ENCODE measurements at places on chromosomes 11 and 22.

DNA sequence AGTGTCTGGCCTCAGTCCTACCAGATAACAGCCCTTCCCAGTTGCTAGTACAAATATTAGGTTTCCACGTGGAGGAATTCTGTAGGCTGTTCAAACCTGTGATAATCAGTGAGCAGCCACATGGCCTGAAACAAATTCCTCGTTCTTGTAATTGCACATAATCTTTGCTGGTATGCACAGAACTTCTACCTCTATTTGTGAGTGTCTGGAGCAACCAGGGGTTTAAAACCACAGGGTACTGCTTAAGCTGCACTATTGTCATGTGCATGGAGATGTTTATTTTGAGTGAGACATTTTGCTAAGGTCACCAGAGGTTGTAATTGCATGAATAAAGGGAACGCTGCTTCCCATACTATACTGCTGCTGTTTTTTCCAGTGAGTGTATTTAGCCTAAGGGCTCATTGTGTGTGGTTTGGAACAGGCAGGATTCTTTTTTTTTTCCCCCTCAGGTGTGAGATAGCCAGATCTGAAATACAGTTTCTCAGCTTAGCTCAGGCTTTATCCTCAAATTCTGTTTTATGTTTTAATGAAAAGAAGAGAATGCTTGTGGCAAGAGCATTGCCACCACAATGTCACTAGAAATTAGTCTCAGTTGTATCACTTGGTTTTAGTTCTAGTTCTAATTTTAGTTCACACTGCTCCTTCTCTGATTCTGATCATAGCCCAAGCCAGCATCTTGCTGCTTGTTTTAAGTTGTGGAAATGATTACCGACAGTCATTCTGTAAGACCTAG lies 60.5 kb downstream of the CYB5R2 start:
- DNase-seq, result no peak

GRCh38 chr11:61110255-61111049 lies 8.2 kb downstream of the CD5 start:
- DNase-seq, result no peak

- no peak for DNase-seq
These were observed 643 bp downstream of the CEND1 start for GRCh38 chr11:788953-789940.

GRCh38 chr11:15471895-15472799 lies 357.4 kb downstream of the INSC start:
- no peak for DNase-seq

DNA sequence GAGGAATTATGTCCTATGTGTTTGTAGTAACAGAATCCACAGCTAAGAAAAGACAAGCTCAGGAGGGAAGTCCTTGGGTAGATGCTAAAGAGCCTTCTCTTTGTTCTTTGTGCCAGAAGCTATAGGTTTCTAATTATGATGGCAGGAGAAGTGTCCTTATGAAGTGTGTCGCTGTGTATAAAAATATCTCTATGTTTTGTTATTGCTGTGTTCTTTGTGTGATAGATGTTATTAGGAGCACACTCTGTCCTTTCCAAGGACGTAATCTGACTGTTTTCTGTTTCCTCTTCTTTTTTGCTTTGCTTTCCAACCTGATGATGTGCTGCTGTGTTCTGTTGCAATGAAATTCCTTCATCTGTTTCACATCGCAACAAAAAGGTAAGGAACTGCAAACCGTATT lies 171.9 kb downstream of the NCAM1 start:
- DNase-seq, result no peak

DNA sequence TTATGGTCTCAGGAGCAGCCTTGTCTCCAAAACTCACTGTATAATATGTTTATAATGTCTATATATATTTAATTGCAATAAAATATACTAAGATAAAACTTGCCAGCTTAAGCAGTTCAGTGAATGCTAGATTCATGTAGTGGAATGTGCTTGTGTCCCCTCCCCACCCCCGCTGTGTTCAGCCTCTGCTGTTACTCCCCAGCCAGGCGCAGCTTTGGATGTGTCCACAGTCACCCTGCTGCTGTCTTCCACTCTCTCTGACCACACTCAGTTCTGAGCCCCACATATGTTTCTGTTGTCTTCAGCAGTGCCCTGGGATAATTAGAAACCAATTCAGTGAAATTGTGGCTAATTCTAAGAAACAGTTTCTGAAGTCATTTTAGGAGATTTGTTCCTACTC lies 52.2 kb downstream of the PPFIA1 start:
- DNase-seq, result no peak

DNA sequence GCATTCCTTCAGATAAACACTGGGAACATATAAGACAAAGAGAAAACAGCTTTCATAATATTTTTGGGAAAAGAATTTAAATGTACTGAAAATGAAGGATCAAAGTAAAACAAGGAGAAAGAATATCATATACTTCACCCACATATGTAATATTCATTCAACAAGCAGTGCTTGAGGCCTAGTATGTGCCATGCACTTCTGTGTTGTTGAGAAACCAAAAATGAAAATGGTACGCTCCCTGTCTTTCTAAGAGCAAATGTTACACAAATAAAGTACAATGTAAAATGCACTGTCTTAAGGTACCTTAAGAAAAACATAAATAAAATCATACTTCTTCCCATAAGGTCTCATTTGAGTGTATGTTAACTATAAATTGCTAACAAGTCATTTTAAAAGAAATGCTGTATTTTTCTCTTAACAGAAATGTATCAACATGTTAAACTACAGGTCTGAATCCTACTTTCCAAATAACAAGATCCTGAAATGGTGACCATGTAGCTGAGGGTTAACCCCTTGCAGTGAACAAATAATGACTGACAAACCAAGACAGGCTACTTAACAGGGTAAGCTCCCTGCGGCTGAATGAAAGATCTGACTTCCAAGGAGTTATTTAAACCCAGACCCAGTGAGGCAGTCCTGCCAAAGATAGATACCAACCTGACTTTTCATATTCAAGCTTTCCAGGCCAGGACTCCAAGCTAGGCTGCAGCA lies 377.6 kb downstream of the DCDC1 start:
- DNase-seq, result no peak

DNA sequence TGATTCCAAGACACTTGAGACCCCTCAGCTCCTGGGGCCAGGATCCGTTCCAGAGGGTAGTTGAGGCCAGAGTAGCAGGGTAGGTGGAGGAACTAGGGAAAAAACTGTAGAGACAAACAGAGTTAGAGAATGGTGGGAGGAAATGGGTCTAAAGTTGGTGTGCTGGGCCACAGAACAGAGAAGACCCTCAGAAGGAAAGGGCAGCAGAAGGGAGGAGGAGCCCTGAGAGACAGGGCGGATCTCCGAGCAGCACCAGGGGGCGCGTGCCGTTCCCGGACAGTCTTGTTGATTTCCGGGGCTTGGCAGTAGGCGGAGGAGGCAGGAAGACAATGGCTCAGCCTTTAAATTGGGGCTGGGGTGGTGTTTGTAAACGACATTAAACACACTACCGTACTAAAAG lies 2.4 kb upstream of the CECR2 start:
- no peak for DNase-seq

DNA sequence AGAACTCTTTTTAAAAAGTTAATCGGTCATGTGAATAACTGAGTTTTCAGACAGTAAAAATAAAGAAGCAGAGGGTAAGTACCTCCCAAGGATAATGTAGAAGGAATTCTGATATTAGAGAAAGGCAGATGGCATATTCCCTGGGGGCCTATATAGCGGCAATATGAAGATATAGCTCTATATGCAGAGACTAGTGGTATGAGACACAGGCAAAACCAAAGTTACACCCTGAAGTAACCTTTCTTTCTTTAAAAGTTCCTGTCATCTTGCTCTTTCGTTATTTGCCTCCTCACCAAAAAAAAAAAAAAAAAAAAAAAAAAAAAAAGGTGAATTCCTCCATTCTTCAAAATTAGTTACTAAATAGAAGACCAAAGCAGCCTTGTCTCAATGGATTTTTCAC lies 76.2 kb upstream of the ARHGAP32 start:
- DNase-seq, result no peak

- DNase-seq, result no peak
These were observed 31.0 kb upstream of the AMOTL1 start for GRCh38 chr11:94737171-94737611.

- DNase-seq, result peak; percentile 22
These were observed 218.8 kb downstream of the HIPK3 start for GRCh38 chr11:33475993-33476392.

GRCh38 chr22:38943201-38943600 lies 14.2 kb upstream of the APOBEC3A start:
- no peak for DNase-seq

GRCh38 chr11:96155627-96156378 lies 187.2 kb downstream of the MAML2 start:
- no peak for DNase-seq

DNA sequence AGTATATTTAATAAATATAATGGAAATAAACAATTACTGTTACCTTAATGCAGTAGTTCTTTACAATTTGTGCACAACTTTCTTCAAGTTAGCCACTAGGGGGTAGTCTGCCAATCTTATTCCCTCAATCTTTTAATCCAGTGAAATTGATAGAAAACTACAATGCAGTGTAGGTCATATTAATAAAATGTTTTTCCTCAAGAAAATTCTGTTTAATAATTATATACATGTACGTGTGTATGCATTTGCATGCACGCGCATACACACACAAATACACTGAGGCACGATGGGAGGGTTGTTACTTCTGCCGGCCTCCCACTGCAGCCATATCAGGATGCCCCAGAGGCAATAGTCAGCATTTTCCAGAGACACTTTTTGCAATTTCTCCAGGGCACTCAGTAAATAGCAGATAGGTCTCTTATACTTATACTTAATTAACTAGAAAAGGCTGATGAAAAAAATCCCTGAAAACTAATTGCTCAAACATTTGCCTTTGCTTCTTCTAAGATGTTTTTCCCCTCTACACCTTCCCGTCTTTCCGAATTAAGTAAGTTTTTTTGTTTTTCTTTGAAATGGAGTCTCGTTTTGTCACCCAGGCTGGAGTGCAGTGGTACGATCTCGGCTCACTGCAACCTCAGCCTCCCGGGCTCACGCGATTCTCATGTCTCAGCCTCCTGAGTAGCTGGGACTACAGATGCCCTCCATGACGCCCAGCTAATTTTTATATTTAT lies 3.1 kb downstream of the GAB2 start:
- no peak for DNase-seq

- DNase-seq, result no peak
These were observed 41.4 kb downstream of the DKK3 start for GRCh38 chr11:11966826-11967668.

Data from NCI-H2081 treated with DMSO at 0.1 percent for 48 hours (cell line).